Renal cortical epithelial cell (primary cell): ENCODE measurements at places on chromosomes 7 and 10. TPM values are rescaled to one million over a fixed set of nuclear protein-coding genes. Genes with fewer than 3 reads are reported as not detected.

- DNase-seq: no peak
Observed at GRCh38 chr10:101250136-101250535, 20.9 kb upstream of the LBX1 start.

DNA sequence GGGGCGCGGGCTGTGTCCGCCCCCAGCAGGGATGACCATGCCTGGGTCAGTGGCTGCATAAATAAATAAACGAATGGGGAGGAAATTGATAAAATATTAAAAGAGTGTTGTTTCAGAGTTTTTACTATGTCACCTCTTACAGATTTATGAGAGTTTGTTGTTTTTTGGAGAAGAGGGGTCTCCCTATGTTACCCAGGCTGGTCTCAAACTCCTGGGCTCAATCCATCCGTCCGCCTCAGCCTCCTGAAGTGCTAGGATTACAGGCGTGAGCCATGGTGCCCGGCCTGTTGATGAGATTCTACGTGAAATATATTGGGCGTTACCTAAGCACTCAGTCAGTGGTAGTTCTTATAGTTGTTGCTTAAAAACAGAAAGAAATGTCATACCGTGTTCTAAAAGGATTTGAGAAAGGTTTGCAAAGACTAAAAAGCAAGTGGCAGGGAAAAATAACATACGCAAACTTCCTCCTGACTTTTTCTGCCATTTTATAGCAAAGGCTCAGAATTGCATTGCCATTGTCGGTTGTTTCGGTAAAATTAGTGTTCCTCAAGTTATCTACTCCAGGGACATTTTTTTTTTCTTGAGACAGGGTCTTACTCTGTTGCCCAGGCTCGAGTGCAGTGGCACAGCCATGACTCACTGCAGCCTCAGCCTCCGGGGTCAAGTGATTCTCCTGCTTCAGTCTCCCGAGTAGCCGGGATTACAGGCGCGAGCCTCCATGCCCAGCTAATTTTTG, 39.5 kb upstream of the FOXK1 start:
- no peak for DNase-seq

GRCh38 chr10:85936161-85936560, 430.4 kb downstream of the GRID1 start:
- DNase-seq: no peak

Gene GHRHR
- total RNA-seq: not detected in 2 replicates

DNA sequence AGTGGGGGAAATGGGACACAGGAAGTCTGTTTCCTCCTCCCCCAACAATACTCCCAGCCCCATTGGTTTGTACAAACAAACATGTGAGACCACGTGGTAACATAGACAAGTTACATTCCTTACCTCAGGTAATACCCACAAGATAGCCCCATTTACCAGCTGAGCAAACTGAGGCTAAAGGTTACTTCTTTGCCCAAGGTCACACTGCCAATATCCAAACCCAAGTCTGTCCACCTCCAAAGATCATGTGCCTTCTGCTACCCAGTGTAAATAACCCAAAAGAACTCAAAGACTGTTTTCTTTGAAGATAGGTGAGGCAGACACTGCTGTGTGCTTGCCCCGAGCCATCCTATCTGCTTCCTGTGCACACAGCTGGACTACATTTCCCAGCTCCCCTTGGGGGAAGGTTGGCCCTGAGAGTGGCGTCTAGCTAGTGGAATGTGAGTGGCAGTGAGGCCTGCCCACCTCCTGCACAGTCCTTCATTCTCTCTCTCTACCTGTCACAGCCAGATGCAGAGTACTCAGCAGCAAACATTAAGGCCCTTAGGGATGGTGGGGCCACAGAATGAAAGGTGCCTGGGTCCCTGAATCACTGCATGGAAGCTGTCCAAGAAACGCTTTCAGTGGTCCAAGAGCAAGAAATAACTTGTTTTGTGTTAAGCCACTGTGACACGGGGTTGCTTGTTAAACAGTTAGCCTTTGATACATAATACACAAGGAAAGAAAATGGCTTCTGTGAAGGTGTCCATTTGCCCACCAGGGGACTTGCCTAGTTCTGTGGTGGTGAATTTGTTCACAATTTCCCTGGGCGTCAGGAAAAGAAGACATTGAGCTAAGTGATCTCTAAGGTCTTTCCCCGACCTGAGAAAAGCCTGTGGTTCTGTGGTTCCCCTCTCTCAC, 257.7 kb upstream of the NFE2L3 start:
- DNase-seq: peak; percentile 37

Gene PIP
- not detected in 2 replicates for total RNA-seq

Gene CRTAC1
- 0.17 and 23.9 TPM in 2 replicates for total RNA-seq

Gene CUL1
- total RNA-seq: 39.2 and 69.2 TPM in 2 replicates

Gene SPDYE2
- 0.10 TPM in 1 of 2 replicates, not detected in the other for total RNA-seq

GRCh38 chr7:84040355-84040754, 154.2 kb downstream of the SEMA3A start:
- DNase-seq: peak; percentile 82

DNA sequence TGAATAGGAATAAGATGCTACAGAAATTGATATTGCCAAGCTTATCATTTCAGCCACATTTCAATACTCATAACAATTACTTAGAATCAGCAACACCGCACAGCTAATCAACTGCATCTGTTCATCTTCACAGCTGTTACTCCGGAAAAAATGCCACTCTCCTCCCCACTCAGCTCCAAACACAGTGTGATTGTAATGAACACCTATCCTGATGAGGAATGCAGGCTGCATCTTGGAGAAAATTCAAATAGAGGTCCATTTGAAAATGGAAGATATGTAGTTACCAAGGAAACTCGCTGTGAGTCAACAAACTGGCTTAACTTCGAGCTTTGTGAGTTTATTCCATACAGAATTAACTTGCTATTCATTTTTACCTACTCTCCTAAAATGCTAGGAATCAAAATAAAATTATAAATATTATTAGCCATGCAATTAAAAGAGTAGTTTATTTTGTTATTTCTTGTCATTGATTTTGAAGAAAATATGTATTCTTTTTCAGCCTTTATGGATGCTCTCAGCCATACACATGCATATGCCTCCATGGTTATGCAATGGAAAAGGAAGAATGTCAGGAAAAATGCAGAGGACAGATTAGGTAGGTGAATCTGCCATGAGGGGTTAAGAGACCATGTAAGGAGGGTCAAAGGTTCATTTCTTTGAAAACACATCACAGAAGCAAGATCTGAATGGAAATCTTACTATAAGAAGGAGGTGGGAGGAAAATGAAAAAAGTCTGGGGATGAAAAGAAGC, 267.2 kb downstream of the POM121L12 start:
- DNase-seq: no peak

Gene RBM17
- 32.0 and 60.3 TPM in 2 replicates for total RNA-seq

- DNase-seq: no peak
Observed at GRCh38 chr7:37045681-37046179, 321.4 kb upstream of the AOAH start.

Gene SMO
- 6.3 and 26.0 TPM in 2 replicates for total RNA-seq

- no peak for DNase-seq
Observed at GRCh38 chr7:55050281-55050680, 31.5 kb downstream of the EGFR start.

Gene ABCB1
- 60.6 and 723 TPM in 2 replicates for total RNA-seq

GRCh38 chr10:14074062-14074884, 256.5 kb downstream of the FRMD4A start:
- peak; percentile 99 for DNase-seq

DNA sequence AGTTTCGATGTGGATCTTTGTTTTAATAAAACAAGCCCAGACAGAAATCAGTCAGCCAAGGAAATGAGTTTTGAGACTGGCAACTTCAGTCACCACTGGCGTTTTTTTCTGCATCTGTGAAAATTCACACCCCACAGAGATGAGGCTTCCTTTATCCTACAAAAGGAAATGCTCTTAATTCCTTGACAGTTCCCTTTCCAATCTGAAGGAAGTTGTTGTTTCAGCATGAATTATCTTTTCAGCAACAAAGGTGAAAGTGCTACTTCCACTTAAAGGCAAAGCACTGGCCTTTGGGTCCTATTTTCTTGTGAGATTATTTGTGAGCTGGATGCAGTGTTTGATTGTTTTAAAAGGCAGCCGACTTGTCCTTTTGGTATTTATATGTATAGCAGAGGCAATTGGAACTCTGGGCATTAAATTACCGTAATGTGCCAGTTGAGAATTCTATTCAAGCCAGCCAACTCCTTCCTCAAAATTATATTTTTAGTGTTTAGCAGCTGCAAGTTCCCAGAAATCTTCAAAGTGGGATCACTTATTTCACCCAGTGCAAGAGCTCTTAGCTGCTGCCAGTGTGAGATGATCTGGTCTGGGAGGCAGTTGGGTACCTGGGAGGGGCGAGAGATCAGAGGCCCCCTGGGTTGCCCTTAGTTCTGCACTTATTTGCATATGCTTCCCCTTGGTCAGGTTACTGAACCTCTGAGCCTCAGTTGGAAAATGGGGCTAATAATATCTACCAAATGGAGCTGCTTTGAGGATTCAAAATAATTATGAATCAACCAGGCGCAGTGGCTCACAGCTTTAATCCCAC, 427.1 kb downstream of the GALNT17 start:
- no peak for DNase-seq

GRCh38 chr10:115771755-115772154, 501.3 kb downstream of the GFRA1 start:
- no peak for DNase-seq
